Left renal cortex interstitium (tissue), 4 donors: ENCODE measurements at places on chromosomes 7 and 10. TPM values are rescaled to one million over a fixed set of nuclear protein-coding genes. Genes with fewer than 3 reads are reported as not detected.

RAB19 gene
- polyA plus RNA-seq, result 2.1 TPM

CXCL12 gene
- polyA plus RNA-seq, result 444 TPM

DNA sequence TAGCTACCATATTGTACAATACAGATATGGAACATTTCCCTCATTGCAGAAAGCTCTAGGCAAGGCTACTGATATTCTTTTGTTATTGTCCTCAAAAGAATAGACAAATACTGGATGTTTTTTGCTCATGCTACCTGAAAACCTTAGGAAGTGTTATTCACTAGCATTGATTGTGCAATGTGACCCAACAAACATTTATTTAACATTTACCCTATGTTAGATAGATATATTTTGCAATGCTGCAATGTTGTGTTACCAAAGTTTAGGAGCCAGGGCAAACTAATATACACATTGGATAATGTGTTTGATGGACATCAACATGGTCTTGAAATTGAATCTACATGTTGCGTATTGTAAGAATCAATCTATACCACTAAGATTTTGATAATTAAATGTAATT is 112.8 kb upstream of the CREB5 start:
- DNase-seq, result no peak

DNA sequence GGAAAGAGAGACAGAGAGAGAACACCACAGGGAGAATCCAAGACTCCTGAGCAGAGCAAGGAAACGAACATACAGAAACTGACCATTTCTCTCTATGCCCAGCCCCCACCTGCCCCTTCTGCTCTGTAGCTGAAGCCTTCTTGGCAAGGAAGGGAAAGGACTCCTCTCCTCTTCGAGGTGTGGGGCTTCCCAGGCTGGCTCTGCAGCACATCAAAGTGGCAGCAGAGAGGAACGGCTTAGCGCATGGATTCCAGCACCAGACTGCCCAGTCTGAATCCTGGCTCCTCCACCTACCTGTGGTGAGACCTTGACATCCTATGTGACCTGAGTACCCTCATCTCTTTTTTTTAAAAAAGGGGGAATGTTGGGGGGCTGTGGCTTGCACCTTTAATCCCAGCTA is 69.4 kb downstream of the SH3PXD2A start:
- DNase-seq, result no peak

DNA sequence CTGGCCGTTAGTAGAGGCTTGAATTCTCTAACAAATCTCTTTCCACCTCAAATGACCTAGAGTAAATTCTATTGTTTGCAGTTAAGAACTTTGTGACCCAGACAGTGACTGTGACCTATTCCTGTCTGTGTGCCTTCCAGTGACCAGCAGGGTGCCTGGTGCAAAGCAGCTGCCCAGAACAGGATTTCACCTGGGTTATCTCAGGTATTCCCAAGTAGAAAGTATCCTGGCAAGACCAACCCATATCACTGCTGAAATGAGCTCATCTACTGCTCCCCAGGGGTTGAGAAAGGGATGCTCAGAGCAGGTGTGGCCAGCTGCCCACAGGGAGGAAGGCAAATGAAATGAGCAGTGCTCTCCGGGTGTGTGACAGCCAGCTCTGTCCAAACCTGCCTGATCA is 2.1 kb upstream of the MSMB start:
- no peak for DNase-seq

GRCh38 chr10:85900487-85900886 is 466.1 kb downstream of the GRID1 start:
- no peak for DNase-seq

GRCh38 chr7:96636979-96637378 is 72.7 kb downstream of the SEM1 start:
- no peak for DNase-seq

DNA sequence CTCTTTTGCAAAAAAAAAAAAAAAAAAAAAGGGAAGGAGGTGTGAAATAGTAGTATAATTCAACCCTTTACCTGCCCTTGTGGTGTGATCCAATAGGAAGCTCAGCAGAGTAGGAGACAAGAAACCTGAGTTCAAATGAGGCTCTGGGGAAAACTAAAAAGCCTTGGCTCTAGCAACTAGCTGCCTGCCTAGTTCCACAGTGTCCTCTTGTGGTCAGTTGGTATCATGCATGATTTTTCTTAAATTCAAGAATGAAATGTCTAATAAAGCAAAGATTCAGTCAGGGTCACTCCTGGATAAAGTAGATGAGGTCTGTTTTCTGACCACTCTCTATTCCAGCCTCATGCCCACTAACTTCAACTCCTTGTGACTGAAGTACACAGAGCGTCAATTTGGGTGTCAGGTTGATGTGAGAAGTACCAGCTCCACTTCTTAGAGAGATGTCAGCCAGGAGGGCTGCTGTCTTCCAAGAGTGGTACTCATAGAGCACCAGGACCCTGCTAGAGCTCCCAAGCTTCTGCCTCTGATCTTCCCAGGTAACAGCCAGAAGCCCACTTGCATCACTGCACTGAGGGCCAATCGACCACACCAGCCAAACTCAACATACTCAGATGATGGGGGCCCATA is 10.5 kb downstream of the LSM5 start:
- DNase-seq, result no peak
